ENCODE measurements at places on chromosomes 7 and 10. TPM values are rescaled to one million over a fixed set of nuclear protein-coding genes. Genes with fewer than 3 reads are reported as not detected.

The AKR1D1 gene
- total RNA-seq: not detected

The CAV2 gene
- 58.3 TPM for total RNA-seq

The CLCN1 gene
- not detected for total RNA-seq

The ANKRD2 gene
- not detected for total RNA-seq

The RBM20 gene
- not detected for total RNA-seq

The FEZF1 gene
- not detected for total RNA-seq

The ZNF804B gene
- total RNA-seq: not detected

The LRRC61 gene
- 1.6 TPM for total RNA-seq

The EEPD1 gene
- total RNA-seq: 5.3 TPM

The HMX2 gene
- total RNA-seq: not detected

The C10orf90 gene
- 0.15 TPM for total RNA-seq

The ZPBP gene
- not detected for total RNA-seq

The BAIAP2L1 gene
- total RNA-seq: 4.4 TPM

The IDI2 gene
- not detected for total RNA-seq

The GFRA1 gene
- total RNA-seq: 0.68 TPM

The NPSR1 gene
- not detected for total RNA-seq

The FAM131B gene
- total RNA-seq: 0.94 TPM

The GNAI1 gene
- total RNA-seq: 25.8 TPM

The KCNH2 gene
- total RNA-seq: not detected

The RBP3 gene
- total RNA-seq: not detected

The TRIL gene
- 11.6 TPM for total RNA-seq

The FOXL3 gene
- total RNA-seq: not detected

The AKR1C4 gene
- total RNA-seq: not detected

The RAB19 gene
- total RNA-seq: not detected

The ELOVL3 gene
- total RNA-seq: 3.4 TPM

The ATXN7L1 gene
- total RNA-seq: 3.5 TPM

Measured in cardiac ventricle fibroblast (primary cell).